ENCODE measurements at places on chromosomes 3 and 15. TPM values are rescaled to one million over a fixed set of nuclear protein-coding genes. Genes with fewer than 3 reads are reported as not detected.

DNA sequence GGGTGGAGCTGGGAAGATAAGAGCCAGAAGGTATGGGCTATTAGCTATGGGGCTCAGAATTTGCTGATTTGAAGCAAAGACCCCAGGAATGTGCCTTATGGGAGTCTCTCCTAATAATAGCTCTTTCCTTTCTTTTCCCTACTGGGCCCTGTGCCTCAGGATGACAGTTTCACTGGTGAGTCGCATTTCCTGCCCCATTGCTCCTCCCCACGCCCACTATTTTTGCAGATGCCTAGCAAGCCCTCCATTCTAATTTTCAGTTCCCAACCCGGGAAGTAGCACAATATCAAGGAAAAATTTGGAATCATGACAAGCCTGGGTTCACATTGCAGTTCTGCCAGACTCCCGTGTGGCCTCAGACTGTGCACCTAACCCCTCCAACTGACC, 583 bp downstream of the IL17RE start:
- DNase-seq: peak; percentile 26

Gene BDH1
- total RNA-seq: 7.9 TPM

DNA sequence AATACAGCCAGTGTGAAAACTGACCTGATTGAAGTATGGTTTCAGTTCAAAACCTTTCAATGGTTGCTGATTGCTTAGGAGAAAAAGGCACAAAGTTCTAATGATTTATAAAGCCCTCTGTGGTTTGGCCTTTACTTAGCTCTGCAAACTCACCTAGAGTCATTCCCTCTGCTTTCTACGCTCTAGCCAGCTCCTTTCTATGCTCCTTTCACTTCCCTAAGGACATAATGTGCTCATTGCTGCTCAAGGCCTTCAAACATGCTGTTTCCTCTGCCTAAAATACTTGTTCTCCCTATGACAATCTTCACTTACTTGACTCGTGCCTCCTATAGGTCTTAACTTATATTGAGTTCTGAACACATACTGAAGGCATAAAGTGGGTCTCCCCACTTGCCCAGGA, 19.0 kb downstream of the RPL39L start:
- no peak for DNase-seq

GRCh38 chr3:46873521-46873920, 4.0 kb upstream of the PTH1R start:
- DNase-seq: no peak

GRCh38 chr3:120369037-120369467, 19.9 kb upstream of the LRRC58 start:
- DNase-seq: no peak

Gene MINDY4B
- total RNA-seq: not detected

Gene CIAO2A
- 182 TPM for total RNA-seq

DNA sequence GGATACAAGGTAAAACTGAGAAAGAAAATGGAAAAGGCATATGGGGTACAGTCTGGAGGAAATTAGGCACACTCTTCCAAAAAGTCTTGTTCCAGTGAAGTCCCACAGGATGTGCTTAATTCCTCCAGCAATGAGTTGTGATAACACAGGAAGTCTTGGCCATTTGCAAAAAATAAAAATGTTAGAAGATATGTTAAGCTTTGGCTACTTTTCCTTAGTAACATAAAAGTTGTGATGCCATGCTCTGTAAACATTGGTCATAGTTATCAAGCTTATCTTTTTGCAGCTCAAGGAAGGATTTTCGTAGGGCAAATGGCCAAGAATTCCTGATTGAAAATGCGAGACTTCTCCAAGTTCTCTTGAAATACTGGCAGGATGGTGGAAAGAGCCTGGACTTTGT, 26.4 kb downstream of the LNP1 start:
- DNase-seq: no peak

GRCh38 chr3:194854659-194855390, 169.1 kb downstream of the FAM43A start:
- no peak for DNase-seq

DNA sequence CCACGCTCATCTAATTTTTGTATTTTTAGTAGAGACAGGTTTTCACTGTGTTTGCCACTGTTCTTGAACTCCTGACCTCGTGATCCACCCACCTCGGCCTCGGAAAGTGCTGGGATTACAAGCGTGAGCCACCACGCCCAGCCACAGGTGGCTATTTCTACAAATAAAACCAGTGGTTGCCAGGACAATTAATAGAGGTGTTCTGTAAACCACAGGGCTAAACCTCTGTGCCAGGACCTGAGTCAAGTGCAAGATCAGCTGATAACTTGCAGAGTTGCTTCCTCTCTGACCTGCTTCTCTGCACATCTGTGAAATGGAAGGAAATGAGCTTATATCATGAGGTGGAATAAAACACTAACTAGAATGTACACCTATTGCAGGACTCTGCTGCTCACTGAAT, 72.8 kb downstream of the CD200R1L start:
- no peak for DNase-seq

- no peak for DNase-seq
Observed at GRCh38 chr15:24878153-24878552, 76.6 kb upstream of the SNRPN start.

DNA sequence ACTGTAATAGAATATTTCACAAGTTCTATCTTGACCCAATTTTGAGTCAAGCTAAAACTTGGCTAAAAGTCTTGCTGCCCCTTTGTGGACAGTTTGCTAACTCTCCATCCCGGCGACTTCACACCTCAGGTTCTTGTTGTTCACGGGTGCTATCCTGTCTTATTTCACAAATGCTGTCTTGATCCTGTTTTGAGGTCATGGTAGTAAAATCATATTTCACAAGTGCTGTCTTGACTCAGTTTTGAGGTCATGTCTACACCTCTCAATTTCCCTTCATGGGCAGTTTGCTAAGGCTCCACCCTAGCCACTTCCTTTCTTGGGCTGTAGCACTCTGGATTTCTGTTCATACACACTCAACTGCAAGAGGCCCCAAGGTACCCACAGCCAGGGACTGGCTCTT, 45.0 kb upstream of the GK5 start:
- no peak for DNase-seq

GRCh38 chr15:63669074-63669473, 71.9 kb downstream of the FBXL22 start:
- no peak for DNase-seq

Gene TRIM42
- total RNA-seq: not detected

GRCh38 chr3:53680028-53680427, 166.2 kb downstream of the CHDH start:
- no peak for DNase-seq

Gene RBP2
- total RNA-seq: not detected

DNA sequence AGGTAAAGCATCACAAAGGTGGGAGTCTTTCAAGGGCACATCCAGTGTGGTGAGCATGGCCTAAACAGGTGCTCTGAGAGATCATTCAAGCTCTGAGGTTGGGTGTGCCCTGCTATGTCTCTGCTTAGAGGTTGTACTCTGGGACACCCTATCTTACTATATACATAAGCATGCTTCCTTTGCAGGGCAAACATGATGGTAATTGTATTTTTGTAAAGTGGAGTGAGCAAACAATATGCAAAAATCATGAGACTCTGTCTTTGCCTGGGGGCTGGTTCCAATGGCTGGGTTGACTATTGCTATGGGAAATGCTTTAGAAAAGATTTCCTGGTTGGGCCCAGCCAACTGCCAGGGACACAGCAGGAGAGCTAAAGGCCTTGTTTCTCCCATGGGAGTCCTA, 315.1 kb upstream of the TLE3 start:
- DNase-seq: no peak

Gene GPR15
- not detected for total RNA-seq

Gene MUC20
- not detected for total RNA-seq

- DNase-seq: no peak
Observed at GRCh38 chr3:152559246-152559645, 275.7 kb upstream of the P2RY1 start.

Gene LINGO1
- not detected for total RNA-seq

Gene ITIH3
- 8.9 TPM for total RNA-seq

Gene ADAMTSL3
- 1.7 TPM for total RNA-seq

DNA sequence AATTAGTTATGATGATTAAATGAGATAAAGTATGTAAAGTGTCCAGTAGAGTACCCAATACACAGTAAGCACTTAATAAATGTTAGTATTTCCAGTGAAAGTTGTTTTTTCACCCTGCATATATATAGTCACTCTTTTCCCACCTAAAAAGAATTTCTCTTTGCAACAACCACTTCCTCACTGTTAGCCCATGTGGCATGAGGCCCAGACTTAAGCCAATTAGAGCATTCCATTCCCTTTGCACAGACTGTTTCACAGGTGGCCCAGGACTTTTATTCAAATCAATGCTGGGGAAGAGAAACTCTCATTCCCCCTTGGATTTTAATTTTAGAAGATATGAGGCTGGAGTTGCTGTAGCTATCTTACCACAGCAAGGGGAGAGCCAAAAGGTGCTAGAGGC, 3.7 kb downstream of the IFT80 start:
- DNase-seq: peak; percentile 6

- DNase-seq: no peak
Observed at GRCh38 chr3:134636406-134636805, 14.4 kb downstream of the KY start.

DNA sequence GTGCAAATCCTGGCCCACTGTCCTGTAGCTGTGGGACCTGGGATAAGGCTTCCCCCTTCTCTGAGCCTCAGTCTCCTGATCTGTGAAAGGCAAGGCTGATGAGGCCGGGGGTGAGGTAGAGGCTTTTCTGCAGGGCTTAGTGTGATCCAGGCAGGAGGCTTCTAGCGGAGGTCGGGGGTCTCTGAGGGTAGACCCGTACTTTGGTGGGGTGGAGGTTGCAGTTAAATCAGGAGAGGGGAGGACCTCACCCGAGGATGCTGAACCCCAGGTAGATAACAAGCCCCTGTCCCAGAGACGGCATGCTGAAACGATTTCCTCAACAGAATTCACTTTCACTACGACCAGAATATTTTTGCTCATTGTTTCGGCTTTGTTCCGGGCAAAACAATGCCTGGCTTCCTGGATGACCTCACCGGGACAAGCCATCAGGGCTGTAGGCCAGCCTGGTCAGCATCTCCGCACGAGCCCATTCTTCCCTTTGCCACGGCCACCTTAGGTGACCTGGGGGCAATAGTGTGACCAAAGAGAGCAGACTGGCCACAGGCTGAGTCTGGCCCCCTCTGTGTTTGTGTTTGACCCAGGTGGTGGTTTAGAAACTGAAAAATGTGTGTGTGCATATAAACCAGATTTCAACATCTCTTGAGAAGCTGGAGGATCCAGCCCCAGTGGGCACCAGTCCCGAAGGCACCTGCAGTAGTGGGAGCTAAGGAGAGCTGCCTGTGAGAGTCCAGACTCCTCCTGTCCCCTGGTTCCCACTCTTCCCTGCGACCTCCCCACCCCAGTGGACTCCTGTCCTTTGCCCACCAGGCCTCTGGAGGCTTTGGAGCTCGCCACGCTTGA, 33.0 kb downstream of the SLC6A6 start:
- DNase-seq: peak; percentile 54

- no peak for DNase-seq
Observed at GRCh38 chr3:147197739-147198138, 208.6 kb downstream of the ZIC4 start.

GRCh38 chr3:164514576-164514975, 563.7 kb downstream of the SI start:
- no peak for DNase-seq

GRCh38 chr3:153110041-153110440, 52.0 kb upstream of the RAP2B start:
- no peak for DNase-seq

- DNase-seq: no peak
Observed at GRCh38 chr3:132016061-132017041, 18.5 kb downstream of the CPNE4 start.

DNA sequence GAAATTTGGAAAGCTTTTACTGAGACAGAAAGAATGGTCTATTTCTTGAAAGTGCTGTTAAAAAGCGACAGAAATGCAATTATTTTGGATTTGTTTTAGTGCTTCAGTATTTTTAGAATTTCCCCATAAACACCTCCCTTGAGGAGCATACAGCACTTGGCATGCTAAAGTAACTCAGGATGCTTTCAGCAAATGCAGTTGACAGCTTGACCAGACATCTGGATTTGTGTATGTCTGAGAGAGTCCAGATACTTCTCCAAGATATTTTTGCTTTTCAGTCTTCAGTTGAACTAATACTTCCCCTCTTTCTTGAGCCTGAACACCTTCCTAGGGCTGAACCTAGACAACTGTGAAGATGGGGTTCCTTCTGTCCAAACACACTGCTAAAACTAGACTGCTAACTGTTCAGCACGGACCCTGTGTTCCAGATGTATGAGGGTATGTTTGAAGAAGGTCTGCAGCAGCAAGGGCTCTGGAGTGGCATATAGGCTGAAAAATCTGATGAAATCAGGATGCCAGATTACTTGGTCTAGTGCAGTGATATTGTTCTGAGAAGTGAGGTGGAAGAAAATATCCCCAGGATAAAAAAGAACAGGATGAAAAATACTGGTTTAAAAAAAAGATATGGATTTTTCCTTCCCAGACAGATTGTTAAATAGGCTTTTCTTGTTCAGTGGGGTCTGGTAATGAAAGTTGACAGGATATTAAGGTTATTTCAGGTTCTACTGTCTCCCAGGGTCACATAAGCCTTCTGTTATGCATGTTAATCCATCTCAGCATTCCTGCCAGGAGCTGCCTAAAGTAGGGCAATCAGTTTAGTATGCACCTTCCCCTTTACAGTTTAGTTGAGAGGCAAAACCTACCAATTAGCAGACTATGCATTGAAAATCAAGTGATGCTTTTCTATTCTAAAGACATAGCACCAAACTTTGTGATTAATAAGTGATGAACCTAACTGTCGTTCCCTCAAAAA, 516.9 kb upstream of the TBL1XR1 start:
- DNase-seq: no peak

- no peak for DNase-seq
Observed at GRCh38 chr3:147458995-147459704, 50.0 kb downstream of the ZIC1 start.

Gene KNSTRN
- 63.7 TPM for total RNA-seq

Gene ISLR2
- total RNA-seq: not detected

DNA sequence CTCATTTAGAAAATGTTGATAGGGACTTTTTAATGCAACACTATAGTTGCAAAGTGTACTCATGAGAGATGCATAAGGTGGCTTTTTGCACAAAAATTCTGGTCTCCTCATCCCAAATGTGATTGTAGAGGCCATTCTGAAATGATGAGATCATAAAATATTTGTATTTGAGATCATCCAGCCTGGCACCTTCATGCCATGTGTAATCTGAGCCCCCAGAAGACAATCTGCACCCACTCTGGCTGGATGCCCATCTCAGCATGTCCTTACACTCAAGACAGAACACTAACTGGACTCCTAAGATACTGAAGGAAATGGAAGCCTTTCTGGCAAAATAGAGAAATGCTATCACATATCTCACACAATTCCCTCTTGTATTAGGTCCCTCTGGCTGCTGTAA, 49.2 kb downstream of the SLC7A14 start:
- no peak for DNase-seq

DNA sequence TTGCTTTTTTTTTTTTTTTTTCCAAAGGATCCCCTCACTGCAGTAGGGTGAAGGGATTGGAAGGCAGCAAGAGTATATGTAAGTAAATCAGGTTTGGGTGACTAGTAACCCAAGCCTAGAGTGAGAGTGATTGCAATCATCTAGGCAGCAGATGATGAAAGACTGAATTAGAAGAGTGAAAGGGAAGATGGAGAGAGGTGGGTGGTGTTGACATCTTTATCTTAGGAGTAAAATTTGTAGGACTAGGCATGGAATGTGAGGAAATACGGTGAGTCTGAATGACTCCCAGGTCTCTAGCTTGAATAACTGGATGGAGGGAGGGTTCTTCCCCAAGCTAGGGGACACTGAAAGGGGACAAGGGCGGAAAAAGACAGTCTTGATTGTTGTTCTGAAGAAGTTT, 63.4 kb downstream of the TPRG1 start:
- DNase-seq: no peak

GRCh38 chr15:92583096-92584034, 72.2 kb downstream of the FAM174B start:
- DNase-seq: no peak

Data from SJSA1 (cell line).